Uterus (tissue), 4 donors: ENCODE measurements at places on chromosomes 2 and 18. TPM values are rescaled to one million over a fixed set of nuclear protein-coding genes. Genes with fewer than 3 reads are reported as not detected.

- no peak overlapping the region for H3K4me3 ChIP-seq
- H3K4me1 ChIP-seq, result no peaks in the 10 kb centered on the region
- H3K27ac ChIP-seq, result no peak overlapping the region
- no peaks in the 10 kb centered on the region for H3K36me3 ChIP-seq
Observed at GRCh38 chr18:5625076-5625475, 81.3 kb upstream of the EPB41L3 start.

GRCh38 chr2:108403494-108403893, 25.7 kb downstream of the SULT1C4 start:
- no peaks in the 10 kb centered on the region for H3K4me1 ChIP-seq
- no peaks in the 10 kb centered on the region for H3K27me3 ChIP-seq
- H3K4me3 ChIP-seq, result no peak overlapping the region
- no peak overlapping the region for H3K27ac ChIP-seq

DNA sequence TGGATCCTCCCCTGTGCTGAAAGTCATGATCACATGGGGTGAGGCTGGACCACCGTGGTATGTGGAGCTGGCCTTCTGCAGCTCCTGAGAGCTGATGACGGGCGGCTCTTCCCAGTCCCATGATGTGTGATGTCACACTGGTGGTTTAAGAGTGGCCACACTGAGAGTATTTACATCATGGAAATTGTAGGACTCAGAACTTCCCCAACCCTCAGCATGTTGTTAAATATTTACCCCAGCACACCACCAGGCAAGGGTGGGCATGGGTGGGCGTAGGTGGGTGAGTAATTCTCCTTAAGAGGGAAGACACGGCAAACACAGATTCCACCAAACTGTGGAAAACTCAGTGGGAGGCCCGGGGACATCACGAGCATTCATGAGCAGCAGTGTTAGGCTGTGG, 106.8 kb downstream of the ALPK2 start:
- H3K4me3 ChIP-seq, result no peak overlapping the region
- no peaks in the 10 kb centered on the region for H3K4me1 ChIP-seq
- no peaks in the 10 kb centered on the region for H3K27me3 ChIP-seq
- no peak overlapping the region for H3K27ac ChIP-seq

GRCh38 chr2:37794717-37795116, 123.3 kb upstream of the CDC42EP3 start:
- no peak overlapping the region for H3K4me3 ChIP-seq
- no peaks in the 10 kb centered on the region for H3K27me3 ChIP-seq
- peak overlapping the region; percentile 15 for H3K27ac ChIP-seq
- no peaks in the 10 kb centered on the region for H3K36me3 ChIP-seq

DNA sequence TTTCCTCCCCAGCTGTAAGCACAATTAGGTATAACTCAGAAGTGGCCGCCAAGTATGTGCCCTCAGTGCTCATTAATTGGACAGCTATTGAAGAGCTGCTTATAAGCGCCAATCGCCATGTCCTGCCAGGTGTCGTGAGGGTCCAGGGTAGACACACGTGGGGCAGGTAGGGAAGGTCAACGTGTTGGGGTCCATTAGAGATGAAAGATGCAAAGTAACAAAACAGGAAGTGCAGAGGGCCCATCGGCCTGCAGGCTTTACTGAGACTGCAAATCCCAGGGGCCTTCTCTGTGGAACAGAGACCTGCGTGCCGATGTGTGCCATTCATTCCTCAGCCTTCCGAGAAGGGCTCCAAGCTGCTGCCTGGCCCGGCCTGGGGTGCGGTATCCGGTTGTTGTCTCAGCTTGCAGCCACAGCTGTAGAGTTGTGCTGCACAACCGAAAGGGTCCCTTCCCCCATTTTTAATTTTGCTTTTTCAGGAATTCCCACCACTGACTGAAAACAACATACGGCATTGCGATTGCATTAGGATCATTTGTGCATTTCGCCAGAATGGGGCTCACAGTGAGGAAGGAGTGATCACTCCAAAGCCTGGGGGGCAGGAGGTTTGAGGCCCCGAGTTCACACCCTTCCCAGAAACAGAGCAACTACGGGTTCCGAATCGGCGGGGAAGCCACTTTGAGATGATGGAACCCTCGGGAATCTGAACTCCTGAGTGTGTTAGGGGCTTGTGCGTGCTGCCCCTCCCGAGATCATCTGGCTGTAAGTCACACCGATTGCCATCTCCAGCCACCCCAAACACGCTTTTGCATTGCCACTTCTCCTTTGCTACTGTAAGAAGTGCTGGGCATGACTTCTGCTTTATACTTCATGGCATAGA, 94.3 kb downstream of the TSHZ1 start:
- no peaks in the 10 kb centered on the region for H3K4me1 ChIP-seq
- no peak overlapping the region for H3K27ac ChIP-seq
- H3K4me3 ChIP-seq, result no peak overlapping the region
- no peaks in the 10 kb centered on the region for H3K27me3 ChIP-seq
- DNase-seq, result no peak
- H3K36me3 ChIP-seq, result no peaks in the 10 kb centered on the region

- no peaks in the 10 kb centered on the region for H3K36me3 ChIP-seq
- no peaks in the 10 kb centered on the region for H3K27me3 ChIP-seq
- H3K4me3 ChIP-seq, result no peak overlapping the region
- DNase-seq, result no peak
- no peaks in the 10 kb centered on the region for H3K4me1 ChIP-seq
- H3K27ac ChIP-seq, result no peak overlapping the region
Observed at GRCh38 chr2:200944467-200945394, 18.7 kb downstream of the ORC2 start.

- H3K4me1 ChIP-seq, result no peaks in the 10 kb centered on the region
- H3K27ac ChIP-seq, result no peak overlapping the region
- H3K4me3 ChIP-seq, result no peak overlapping the region
- DNase-seq, result no peak
Observed at GRCh38 chr2:22134421-22134820, 1010.7 kb downstream of the TDRD15 start.

DNA sequence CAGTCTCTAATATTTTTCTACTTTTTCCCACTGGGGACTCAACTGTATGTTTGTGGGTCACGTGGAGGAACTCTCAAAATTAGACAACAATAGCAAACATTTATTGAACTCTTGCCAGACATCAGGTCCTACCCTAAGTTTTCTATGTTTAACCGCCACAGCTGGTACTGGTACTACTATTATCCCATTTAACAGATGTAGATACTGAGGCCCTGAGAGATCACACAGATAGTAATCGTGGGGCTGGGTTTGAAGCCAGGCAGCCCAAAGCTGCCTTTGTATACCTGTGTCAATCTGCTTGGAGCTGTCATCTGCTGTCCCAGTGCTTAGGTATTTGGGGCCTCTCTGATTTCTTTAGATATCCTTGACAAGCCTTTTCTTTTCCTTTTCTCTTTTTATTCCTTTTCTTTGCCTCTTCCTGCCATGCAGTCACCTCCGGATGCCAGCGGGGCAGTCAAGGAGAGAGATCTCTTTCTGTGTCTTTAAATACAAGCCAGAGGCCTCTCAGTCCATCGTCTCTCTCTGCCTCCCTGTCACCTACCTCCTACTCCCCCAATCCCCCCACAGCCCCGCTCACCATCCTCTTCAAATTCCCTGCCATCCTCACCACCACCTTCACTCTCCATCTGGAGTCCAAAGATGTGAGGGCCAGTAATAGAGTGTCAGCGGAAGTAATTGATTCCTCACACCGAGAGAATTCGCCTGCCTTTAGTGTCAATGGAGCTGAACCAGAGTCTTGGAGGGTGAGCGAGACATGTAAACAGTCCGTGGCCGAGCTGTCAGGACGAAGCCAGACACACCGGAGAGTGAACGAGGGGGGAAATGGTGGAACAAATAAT, 23.4 kb downstream of the NRP2 start:
- no peaks in the 10 kb centered on the region for H3K27me3 ChIP-seq
- peak overlapping the region; percentile 98 for H3K27ac ChIP-seq
- DNase-seq, result no peak
- no peak overlapping the region for H3K4me3 ChIP-seq

GRCh38 chr2:157840568-157841156, 35.5 kb downstream of the ACVR1 start:
- DNase-seq, result no peak
- no peaks in the 10 kb centered on the region for H3K27me3 ChIP-seq
- H3K4me1 ChIP-seq, result no peaks in the 10 kb centered on the region
- H3K27ac ChIP-seq, result no peak overlapping the region
- H3K36me3 ChIP-seq, result no peaks in the 10 kb centered on the region

GRCh38 chr2:10444463-10444862, 3.7 kb downstream of the ODC1 start:
- no peaks in the 10 kb centered on the region for H3K36me3 ChIP-seq
- H3K27me3 ChIP-seq, result no peaks in the 10 kb centered on the region
- peaks cover 10% of the 10 kb centered on the region for H3K4me1 ChIP-seq
- no peak for DNase-seq
- no peak overlapping the region for H3K4me3 ChIP-seq

GRCh38 chr2:61471905-61472805, 1.3 kb upstream of the USP34 start:
- peak overlapping the region; percentile 97 for H3K27ac ChIP-seq
- no peaks in the 10 kb centered on the region for H3K36me3 ChIP-seq
- no peak for DNase-seq
- peak overlapping the region; percentile 93 for H3K4me3 ChIP-seq

DNA sequence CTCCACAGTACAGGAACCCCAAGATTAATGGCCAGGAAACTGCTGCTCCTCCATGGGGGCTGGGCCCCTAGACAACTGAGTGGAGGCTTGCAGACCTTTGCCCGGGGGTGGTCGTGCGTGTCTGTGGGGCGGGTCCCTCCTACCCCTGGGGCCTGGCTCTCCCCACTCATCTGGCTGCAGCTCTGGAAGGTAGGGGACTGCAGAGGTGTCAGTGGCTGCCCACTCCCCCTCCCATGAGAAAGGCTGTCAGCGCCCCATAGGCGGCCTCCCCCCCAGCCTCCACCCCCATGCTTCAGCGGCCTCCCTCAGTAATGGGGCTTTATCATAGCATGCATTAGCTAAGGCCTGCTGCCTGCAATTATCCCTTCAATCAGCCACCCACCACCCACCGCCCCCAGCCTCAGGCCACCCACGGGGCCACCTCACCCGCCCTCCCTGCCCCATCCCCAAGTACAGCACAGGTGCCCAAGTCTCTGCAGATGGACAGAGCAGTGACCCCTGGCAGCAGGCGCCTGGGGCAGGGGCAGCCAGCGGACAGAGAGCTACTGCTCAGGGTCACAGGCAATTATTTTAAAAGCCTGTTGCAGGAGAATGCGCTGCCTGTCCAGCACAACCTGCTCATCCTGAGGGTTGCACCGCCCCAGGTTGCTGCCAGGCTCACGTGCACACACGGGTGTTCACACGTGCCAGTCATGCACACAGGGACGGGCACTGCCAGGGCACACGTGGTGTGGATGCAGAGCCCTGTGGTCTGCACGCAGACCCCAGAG, 9.1 kb upstream of the ECEL1 start:
- no peaks in the 10 kb centered on the region for H3K4me1 ChIP-seq
- no peaks in the 10 kb centered on the region for H3K27me3 ChIP-seq
- no peak for DNase-seq

CSRNP3 gene
- 5.9 TPM for total RNA-seq

TXNDC2 gene
- not detected for total RNA-seq

RAB31 gene
- total RNA-seq, result 42.9 TPM

FAM124B gene
- total RNA-seq, result 7.3 TPM
